WTC11 (cell line): ENCODE measurements at places on chromosomes 1 and 21. TPM values are rescaled to one million over a fixed set of nuclear protein-coding genes. Genes with fewer than 3 reads are reported as not detected.

TSPEAR gene
- total RNA-seq, result 2.1 to 2.9 TPM (median 2.7 TPM) in 3 replicates

GRCh38 chr1:83033682-83034081 lies 965.2 kb downstream of the TTLL7 start:
- H3K27me3 ChIP-seq, result no peaks in the 10 kb centered on the region; the same call in 1 of the 2 replicates
- peaks cover 71% of the 10 kb centered on the region for H3K36me3 ChIP-seq

- H3K27me3 ChIP-seq, result no peaks in the 10 kb centered on the region; the same call in 1 of the 2 replicates
- peaks cover 6% of the 10 kb centered on the region for H3K36me3 ChIP-seq
- H3K4me3 ChIP-seq, result no peak overlapping the region
- H3K27ac ChIP-seq, result no peak overlapping the region
- DNase-seq, result no peak
These were observed 7.6 kb downstream of the GPR37L1 start for GRCh38 chr1:202130297-202130721.

- peaks cover 8% of the 10 kb centered on the region for H3K36me3 ChIP-seq
- H3K4me1 ChIP-seq, result peaks cover 21% of the 10 kb centered on the region
- H3K27me3 ChIP-seq, result no peaks in the 10 kb centered on the region
- H3K27ac ChIP-seq, result no peak overlapping the region
These were observed 112.9 kb upstream of the IPO9 start for GRCh38 chr1:201715801-201716741.

- peaks cover 6% of the 10 kb centered on the region; the same call in 1 of the 2 replicates for H3K36me3 ChIP-seq
- DNase-seq, result no peak
- no peak overlapping the region for H3K4me3 ChIP-seq
- H3K27me3 ChIP-seq, result no peaks in the 10 kb centered on the region
These were observed 93.4 kb upstream of the KCNK1 start for GRCh38 chr1:233520261-233521191.

TCHH gene
- total RNA-seq, result 0.02 to 0.05 TPM (median 0.04 TPM) in 3 replicates

GLMN gene
- 20.4 to 20.9 TPM (median 20.4 TPM) in 3 replicates for total RNA-seq

DNA sequence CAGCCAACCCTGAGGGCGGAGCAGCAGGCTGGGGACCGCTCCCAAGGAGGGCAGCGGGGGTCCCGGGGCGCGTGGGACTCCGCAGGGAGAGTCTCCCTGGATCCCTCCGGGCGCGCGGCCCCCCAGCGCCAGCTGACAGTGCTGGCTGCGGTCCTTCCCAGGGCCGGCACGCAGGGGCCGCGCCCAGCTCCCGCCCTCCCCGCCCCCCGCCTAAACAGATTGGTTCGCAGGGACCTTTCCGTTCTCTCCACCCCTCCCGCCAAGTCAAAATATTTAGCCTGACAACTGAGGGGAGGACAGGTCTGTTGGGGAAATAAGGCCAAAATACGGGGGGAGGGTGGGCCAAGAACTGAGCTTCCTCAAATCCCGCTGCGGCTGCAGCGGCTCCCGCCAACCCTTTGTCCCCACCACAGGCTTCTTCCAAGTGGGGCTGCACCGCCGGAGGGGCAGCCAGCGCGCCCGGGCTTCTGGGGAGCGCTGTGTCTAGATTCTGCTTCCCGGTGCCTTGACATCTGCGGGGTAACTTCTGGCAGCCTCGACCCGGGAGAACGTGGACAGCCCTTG lies at the start of gene INSRR:
Gene INSRR, minus strand, starts transcription at position 159 of the 564 bp plus-strand sequence. CDS start 496 bp downstream, outside the sequence.
- peak within 1 kb of the TSS; percentile 89 for H3K4me3 ChIP-seq
- peaks cover 10% of the 10 kb centered on the region for H3K4me1 ChIP-seq
- no peak within 1 kb of the TSS for H3K27ac ChIP-seq
- H3K27me3 ChIP-seq, result peaks cover 90% of the 10 kb centered on the region

GRCh38 chr21:42688841-42689371 lies 35.5 kb downstream of the PDE9A start:
- peaks cover 25% of the 10 kb centered on the region for H3K36me3 ChIP-seq
- H3K4me1 ChIP-seq, result no peaks in the 10 kb centered on the region
- H3K27me3 ChIP-seq, result no peaks in the 10 kb centered on the region
- no peak overlapping the region for H3K27ac ChIP-seq
- peak; percentile 53 for DNase-seq
- H3K4me3 ChIP-seq, result no peak overlapping the region

DNA sequence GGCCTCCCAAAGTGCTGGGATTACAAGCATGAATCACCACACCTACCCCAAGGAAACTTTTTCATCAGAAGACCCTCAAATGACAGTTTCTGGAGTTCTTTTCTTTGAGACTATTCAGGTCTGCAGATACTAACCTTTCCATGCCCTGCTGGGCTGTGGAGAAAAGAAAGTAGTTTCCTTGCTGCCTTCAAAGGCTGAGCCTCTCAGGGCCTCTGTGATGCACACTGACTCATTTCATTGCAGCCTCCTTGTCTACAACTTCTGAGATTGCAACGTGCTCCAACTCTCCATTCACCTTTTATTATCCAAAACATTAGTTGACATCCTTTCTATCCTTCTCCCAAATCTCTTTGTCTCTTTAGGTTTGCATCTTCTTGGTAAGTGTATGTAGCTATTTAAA lies 8.8 kb upstream of the SAMSN1 start:
- H3K27ac ChIP-seq, result no peak overlapping the region
- H3K4me3 ChIP-seq, result no peak overlapping the region
- H3K27me3 ChIP-seq, result no peaks in the 10 kb centered on the region
- peaks cover 20% of the 10 kb centered on the region for H3K4me1 ChIP-seq

- no peak for DNase-seq
- no peaks in the 10 kb centered on the region for H3K36me3 ChIP-seq
- H3K27me3 ChIP-seq, result no peaks in the 10 kb centered on the region
These were observed 48.9 kb upstream of the LEPR start for GRCh38 chr1:65371544-65371943.

KCNJ6 gene
- 0.23 to 0.35 TPM (median 0.34 TPM) in 3 replicates for total RNA-seq

CD52 gene
- 2.8 to 3.7 TPM (median 3.4 TPM) in 3 replicates for total RNA-seq

DNA sequence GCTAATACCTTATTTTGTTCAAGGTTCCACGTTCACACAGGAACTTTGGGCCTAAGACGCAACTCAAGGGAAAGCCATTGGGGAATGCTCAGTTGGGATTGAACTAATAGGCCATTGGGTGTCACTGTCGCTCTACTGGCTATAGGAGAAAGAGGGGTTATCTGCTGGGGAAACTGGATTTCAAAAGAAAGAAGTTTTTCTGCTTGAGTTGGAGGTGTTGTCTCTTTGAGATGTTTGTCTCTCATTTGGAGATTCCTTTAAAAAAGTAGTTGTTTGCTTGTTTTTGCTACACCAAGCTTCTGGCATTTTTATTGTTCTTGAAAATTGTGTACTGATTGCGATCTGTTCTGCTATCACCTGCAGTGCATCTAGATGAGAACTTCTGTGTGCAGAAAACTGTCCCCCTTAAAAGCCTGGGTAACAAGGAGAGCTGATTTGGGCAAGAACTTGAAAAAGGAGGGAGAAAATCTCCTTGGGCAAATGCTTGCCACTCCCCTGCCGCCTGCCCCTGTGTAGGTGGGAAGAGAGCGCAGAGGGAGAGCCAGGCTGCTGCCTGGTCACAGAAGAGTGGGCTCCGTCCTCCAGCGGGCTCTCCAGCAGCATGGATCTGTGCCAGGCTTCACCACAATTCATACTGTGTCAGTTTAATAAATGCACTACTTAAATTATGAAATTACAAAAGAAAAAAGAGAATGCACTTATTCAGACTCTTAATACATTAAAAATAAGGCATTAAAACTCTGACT lies 39.9 kb downstream of the PEX14 start:
- DNase-seq, result no peak
- peaks cover 2% of the 10 kb centered on the region; the same call in 1 of the 2 replicates for H3K36me3 ChIP-seq
- H3K4me1 ChIP-seq, result peaks cover 80% of the 10 kb centered on the region
- peak overlapping the region; percentile 44 for H3K27ac ChIP-seq
- H3K4me3 ChIP-seq, result no peak overlapping the region

DNA sequence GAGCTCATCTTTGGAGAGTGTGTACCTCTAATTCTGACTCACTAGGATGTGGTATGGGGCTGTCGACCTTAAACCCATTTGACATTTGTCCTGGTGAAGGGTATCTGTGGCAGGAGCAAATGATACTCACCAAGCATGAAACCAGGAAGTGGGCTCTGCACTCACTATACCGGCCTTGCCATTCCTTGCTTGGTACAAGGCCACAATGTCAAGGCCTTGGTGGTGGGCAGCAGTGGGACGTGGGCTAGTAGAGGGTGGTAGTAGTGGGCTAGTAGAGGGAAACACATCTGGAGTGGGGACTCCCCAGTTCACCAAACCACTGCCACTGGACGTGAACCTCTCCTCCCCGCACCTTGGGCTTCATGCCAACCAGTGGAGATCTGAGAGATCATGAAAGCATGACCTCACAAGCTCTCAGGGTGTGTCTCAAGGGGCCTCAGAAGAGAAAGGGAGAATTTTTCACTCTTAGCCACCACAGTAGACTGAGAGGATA lies 11.5 kb downstream of the TNFSF4 start:
- no peaks in the 10 kb centered on the region for H3K4me1 ChIP-seq
- H3K4me3 ChIP-seq, result no peak overlapping the region
- DNase-seq, result no peak
- H3K27ac ChIP-seq, result no peak overlapping the region
- H3K36me3 ChIP-seq, result no peaks in the 10 kb centered on the region

GRCh38 chr1:169005776-169006175 lies 100.7 kb upstream of the ATP1B1 start:
- no peaks in the 10 kb centered on the region for H3K4me1 ChIP-seq
- DNase-seq, result no peak
- no peak overlapping the region for H3K27ac ChIP-seq
- no peak overlapping the region for H3K4me3 ChIP-seq
- no peaks in the 10 kb centered on the region for H3K36me3 ChIP-seq
- no peaks in the 10 kb centered on the region for H3K27me3 ChIP-seq

DNA sequence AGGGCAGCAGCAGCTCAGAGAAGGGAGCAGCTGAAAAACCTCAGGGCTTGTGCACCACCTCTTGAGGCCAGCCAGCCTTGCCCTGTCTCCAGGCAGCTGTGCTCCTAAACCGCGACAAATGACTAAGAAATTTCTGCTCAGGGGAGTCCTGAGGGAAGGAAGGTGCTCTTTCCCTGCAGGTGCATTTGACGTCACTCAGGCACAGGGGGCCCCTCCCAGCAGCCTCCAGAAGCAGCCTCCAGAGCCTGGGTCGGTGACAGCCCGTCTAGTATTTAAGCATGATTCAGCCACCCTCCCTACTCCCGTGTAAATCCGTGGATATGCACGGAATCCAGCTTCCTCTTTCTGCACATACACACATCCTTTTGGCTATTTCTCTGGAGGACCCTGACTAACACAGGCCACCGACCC lies 560.5 kb downstream of the KIF26B start:
- peaks cover 16% of the 10 kb centered on the region for H3K4me1 ChIP-seq
- H3K27me3 ChIP-seq, result no peaks in the 10 kb centered on the region
- no peak overlapping the region for H3K27ac ChIP-seq

MROH9 gene
- not detected in 3 replicates for total RNA-seq

- H3K27ac ChIP-seq, result no peak overlapping the region
- H3K4me3 ChIP-seq, result no peak overlapping the region
- no peak for DNase-seq
- H3K27me3 ChIP-seq, result no peaks in the 10 kb centered on the region
- H3K36me3 ChIP-seq, result peaks cover 3% of the 10 kb centered on the region
- no peaks in the 10 kb centered on the region for H3K4me1 ChIP-seq
These were observed 23.1 kb downstream of the KIAA0040 start for GRCh38 chr1:175169286-175170018.

CYP4Z1 gene
- total RNA-seq, result not detected in 3 replicates

DNA sequence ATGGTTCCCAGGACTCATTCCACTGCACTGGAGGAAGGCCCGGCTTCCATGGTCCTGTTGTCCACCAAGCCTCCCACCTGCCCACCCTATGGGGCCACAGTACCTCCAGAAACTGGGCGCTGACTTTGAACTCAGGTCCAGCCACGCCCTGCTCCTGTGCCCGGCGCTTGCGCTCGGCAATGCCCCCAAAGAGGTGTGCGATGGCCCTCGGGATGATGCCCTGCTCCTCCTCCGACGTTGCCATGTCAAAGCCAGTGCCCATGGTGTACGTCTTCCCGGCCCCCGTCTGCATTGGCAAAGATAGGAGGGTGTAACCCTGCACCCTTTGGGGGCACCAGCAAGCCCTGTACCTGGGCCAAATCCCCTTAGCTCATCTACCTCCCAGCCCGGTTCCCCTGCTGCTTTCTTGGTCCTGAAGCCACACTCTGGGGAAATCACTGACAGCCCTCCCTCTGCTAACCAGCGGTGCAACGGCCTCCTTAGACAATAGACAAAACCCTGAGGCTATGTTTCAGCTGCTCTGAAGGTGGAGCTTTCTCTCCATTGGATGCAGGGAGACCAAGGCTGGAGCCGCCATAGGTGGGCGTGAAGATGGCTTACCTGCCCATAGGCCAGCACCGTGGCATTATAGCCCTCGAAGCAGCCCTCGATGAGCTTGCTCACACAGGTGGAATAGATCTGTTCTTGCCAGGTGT lies 14.7 kb downstream of the KIF21B start:
- no peaks in the 10 kb centered on the region for H3K36me3 ChIP-seq
- no peak overlapping the region for H3K27ac ChIP-seq
- no peak for DNase-seq
- H3K4me3 ChIP-seq, result no peak overlapping the region
- no peaks in the 10 kb centered on the region for H3K27me3 ChIP-seq
- peaks cover 11% of the 10 kb centered on the region for H3K4me1 ChIP-seq

L1TD1 gene
- total RNA-seq, result 296 to 319 TPM (median 303 TPM) in 3 replicates

CD5L gene
- not detected in 3 replicates for total RNA-seq

F3 gene
- total RNA-seq, result 7.5 to 7.8 TPM (median 7.6 TPM) in 3 replicates

GRCh38 chr1:199302554-199302953 lies 663.7 kb downstream of the PTPRC start:
- H3K4me1 ChIP-seq, result peaks cover 23% of the 10 kb centered on the region
- no peak overlapping the region for H3K4me3 ChIP-seq
- no peak for DNase-seq
- H3K27ac ChIP-seq, result no peak overlapping the region

DNA sequence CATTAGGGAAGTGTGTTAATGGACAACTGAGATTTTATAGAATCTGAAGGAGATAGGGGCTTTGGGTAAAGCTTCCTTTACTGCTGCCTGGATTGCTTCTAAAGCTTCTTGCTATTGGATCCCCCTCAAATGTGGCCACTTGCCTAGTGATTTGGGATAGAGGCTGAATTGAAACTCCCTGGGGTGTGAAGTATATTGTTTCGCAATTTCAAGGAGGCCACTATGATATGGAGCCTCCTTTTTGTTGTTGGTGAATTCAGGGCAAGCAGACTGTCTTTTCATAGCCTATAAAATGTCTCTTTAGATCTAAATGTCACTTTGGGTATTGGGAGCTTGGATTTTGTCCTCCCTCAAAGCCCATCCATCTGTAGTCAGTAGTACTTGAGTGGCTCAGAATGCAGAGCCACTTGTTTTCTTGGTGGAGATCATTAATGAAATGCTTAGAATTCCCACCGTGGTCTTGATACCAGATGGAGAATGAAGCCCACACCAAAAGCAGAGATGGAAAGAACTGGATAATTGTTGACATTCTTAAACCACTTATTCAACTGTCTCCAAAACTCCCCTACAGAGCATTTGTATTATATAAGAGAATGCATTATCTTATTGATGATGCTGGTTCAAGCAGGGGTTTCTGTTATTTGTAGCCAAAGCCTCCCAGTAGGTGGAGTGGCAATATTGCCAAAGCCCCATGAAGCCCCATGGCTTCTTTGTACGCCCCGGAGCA lies 144.3 kb upstream of the KCNE2 start:
- no peak overlapping the region for H3K27ac ChIP-seq
- peaks cover 12% of the 10 kb centered on the region for H3K4me1 ChIP-seq
- no peak for DNase-seq
- no peak overlapping the region for H3K4me3 ChIP-seq
- H3K27me3 ChIP-seq, result no peaks in the 10 kb centered on the region

PGLYRP3 gene
- total RNA-seq, result not detected in 3 replicates
